Brain (organoid and tissue), 16 donors: ENCODE measurements at places on chromosomes 13 and 19.

DNA sequence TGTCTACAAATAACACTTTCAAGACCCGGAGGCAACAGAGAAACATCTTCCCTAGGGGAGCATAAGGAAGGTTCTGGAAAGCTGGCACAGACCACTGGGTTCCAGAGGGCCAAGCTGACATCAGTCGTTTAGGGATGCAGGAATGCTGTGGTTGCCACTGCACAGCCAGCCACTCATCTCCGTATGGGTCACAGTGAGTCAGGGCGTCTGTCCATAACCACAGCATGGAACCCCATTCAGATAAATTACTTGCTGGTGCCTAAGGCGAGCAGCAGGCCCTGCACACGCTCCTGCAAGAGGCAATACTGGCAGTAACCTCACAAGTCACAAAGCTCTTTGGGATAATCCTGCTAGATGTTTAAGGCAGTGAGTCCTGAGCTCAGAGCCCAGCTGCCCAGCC is 140.9 kb upstream of the UBL3 start:
- no peak for DNase-seq

DNA sequence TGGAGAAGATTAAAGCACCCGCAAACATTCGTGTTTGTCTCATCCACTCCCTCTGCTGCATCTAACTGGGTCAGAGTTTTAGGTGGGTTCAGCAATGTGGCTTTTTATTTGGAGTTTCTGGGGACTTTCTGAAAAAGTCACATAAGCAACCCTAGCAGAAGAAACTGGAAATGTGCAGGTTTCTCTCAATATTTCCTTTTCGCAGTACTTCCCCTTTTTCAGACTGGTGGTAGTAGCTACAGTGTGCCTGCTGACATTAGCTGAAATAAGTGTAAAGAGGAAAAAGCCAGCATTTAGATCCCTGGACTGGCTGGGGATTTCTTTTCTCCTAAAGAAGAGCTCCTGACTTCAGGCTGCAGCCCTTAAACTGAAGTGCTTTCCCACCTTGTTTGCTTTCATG is 15.9 kb upstream of the OLFM4 start:
- no peak for DNase-seq

DNA sequence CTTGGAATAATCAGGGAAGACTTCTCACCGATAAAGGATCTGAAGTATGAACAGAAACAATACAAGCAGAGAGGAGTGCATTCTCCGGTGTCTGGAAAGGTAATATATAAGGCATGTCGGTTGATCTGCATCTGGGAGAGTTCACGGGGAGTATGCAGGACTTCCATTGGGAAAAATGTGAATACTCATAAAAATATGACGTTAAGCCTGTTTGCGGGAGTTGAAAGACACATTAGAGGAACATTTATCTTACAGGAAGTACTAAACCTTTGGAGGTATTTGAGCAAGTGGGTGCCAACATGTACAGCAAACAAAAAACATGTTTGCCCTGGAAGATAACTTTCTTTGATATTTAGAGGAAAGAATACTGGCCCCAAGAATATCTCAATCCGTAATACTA is 286.8 kb downstream of the SLITRK6 start:
- no peak for DNase-seq

- no peak for DNase-seq
Observed at GRCh38 chr13:43293008-43293407, 269.6 kb downstream of the DNAJC15 start.

DNA sequence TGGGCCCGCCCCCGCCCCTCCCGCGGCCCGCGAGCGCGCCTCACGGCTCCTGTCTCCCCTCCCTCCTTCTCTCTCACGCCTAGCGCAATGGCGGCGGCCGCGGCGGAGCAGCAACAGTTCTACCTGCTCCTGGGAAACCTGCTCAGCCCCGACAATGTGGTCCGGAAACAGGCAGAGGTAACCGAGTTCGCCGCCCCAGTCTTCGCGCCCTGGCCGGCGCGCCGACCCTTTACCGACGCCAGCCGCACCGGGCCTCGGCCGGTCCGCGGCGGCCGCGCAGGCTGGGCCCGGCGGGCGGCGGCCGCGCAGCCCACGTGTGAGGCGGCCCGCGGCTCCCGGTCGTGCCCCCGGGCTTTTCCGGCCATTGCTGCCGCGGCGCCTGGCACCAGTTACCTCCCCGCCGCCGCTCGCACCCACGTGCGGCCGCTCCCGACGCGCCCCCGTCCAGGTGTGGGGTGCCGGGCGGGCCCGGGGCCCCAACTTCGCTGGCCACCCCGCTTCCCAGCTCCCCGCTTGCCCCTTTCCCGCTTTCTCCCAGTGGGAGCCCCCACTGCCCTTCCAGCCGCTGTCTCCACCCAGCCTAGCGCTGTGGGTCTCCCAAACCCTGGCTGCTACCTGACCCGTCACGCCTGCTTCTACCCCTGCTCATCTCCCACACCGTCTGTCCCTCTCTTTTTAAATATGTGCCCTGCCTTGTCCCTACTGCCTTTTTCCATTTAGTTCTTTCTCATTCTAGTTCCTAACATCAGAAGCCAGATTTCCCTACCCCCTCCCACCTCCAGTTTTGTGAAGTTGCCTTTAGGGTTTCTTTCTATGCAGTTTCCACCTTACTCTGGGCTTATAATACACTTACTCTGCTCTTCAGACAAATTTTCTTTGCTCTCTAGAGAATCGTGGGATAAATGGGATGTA is 23.4 kb downstream of the IPO5 start:
- DNase-seq, result peak; percentile 17
